ENCODE measurements at places on chromosomes 4 and X.

DNA sequence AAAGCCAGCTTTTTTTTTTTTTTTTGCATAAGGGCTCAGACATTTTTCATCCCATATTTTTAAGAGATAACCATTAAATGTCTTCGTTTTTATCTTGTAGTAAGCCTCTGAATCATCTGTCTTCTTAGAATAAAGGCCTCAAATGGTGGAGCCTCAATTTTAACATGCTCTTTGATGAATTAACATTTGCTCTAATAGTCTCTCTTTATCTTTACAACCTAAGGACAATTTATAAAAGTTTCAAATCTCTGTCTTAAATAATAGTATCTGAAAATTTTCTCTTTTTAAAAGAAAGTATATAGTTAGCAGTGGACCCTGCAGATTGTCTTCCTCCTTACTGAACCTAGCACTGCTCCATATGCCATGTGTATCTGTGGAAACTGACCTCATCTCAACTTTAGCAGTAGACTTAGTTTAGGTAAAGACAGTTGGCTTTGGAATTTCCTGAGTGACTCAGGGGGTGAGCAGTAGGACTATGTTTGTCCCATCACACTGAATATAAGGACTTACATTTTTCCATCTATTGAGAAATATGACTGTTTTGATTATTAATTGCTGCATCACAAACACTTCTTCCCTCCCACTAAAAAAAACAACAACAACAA is 1658.0 kb downstream of the STIM2 start:
- no peaks in the 10 kb centered on the region for H3K27me3 ChIP-seq
- no peaks in the 10 kb centered on the region for H3K4me1 ChIP-seq
- H3K27ac ChIP-seq, result no peak overlapping the region
- DNase-seq, result no peak
- H3K4me3 ChIP-seq, result no peak overlapping the region
- no peaks in the 10 kb centered on the region for H3K36me3 ChIP-seq

GRCh38 chr4:180100433-180101344 is 2142.5 kb upstream of the TENM3 start:
- DNase-seq, result no peak
- H3K27ac ChIP-seq, result no peak overlapping the region

- H3K27me3 ChIP-seq, result no peaks in the 10 kb centered on the region
- H3K36me3 ChIP-seq, result no peaks in the 10 kb centered on the region
- H3K4me3 ChIP-seq, result no peak overlapping the region
- no peak overlapping the region for H3K27ac ChIP-seq
- no peaks in the 10 kb centered on the region for H3K4me1 ChIP-seq
These were observed 92.2 kb downstream of the ADGRL3 start for GRCh38 chr4:61292322-61292721.

GRCh38 chr4:43607827-43608461 is 715.4 kb downstream of the GRXCR1 start:
- no peaks in the 10 kb centered on the region for H3K4me1 ChIP-seq
- H3K27me3 ChIP-seq, result no peaks in the 10 kb centered on the region
- H3K36me3 ChIP-seq, result no peaks in the 10 kb centered on the region
- H3K27ac ChIP-seq, result no peak overlapping the region
- DNase-seq, result no peak

GRCh38 chr4:90001023-90001422 is 106.4 kb downstream of the MMRN1 start:
- no peak overlapping the region for H3K27ac ChIP-seq
- no peak for DNase-seq
- no peaks in the 10 kb centered on the region for H3K36me3 ChIP-seq
- no peaks in the 10 kb centered on the region for H3K4me1 ChIP-seq

DNA sequence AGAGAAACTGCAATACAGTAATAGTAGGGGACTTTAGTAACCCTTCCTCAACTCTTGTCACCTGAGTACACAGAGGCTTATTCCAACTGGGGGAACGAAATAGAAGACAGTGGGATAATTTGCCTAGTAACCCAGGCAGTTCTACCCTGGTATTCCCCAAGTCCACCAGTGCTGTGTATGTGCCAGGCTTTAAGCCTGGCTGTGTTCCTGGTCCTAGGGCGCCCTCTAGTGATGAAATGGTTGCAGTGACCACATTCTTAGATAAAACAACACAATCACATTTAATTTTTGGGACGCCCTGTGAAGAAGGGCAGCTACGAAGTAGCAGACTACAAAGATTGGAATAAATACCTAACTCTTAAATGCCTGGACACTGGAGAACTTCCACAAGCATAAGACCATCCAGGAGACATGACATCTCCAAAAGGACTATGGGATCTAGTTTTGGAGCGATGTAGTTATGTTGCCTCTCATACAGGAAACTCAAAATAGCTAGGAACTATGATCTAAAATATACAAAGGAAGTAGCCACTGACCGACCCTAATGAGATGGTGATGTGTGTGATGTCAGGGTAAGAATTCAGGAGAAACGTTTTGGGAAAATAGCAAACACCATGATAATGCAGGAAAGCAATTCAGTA is 288.5 kb upstream of the ZCCHC13 start:
- H3K27me3 ChIP-seq, result no peaks in the 10 kb centered on the region
- no peak for DNase-seq
- no peak overlapping the region for H3K27ac ChIP-seq
- no peaks in the 10 kb centered on the region for H3K4me1 ChIP-seq
- H3K4me3 ChIP-seq, result no peak overlapping the region

DNA sequence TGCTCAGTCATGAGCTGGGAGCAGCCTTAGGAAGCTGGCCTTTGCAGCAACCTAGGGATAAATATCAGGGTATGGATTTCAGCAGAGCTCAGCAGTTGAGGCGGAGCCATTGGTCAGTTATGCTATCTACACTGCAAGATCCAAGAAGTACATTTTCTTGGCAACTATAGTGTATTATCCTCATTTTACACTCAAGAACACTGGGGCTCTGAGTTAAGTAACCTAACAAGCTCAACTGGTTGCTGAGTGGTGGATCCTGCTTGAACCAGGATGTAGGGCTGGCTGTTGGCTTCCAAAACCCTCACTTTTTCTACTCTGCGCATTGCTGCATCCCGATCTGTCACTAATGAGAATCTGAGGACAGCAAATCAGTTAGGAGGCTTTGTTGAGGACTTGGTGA is 1.5 kb upstream of the SCARB2 start:
- H3K27me3 ChIP-seq, result no peaks in the 10 kb centered on the region
- no peaks in the 10 kb centered on the region for H3K4me1 ChIP-seq
- DNase-seq, result no peak
- H3K4me3 ChIP-seq, result no peak overlapping the region
- no peaks in the 10 kb centered on the region for H3K36me3 ChIP-seq
- H3K27ac ChIP-seq, result peak overlapping the region; percentile 98

GRCh38 chr4:101791182-101791558 is 640 bp downstream of the BANK1 start:
- peak overlapping the region; percentile 58 for H3K4me3 ChIP-seq
- DNase-seq, result no peak
- peaks cover 10% of the 10 kb centered on the region for H3K4me1 ChIP-seq
- H3K27me3 ChIP-seq, result peaks cover 13% of the 10 kb centered on the region
- no peak overlapping the region for H3K27ac ChIP-seq

DNA sequence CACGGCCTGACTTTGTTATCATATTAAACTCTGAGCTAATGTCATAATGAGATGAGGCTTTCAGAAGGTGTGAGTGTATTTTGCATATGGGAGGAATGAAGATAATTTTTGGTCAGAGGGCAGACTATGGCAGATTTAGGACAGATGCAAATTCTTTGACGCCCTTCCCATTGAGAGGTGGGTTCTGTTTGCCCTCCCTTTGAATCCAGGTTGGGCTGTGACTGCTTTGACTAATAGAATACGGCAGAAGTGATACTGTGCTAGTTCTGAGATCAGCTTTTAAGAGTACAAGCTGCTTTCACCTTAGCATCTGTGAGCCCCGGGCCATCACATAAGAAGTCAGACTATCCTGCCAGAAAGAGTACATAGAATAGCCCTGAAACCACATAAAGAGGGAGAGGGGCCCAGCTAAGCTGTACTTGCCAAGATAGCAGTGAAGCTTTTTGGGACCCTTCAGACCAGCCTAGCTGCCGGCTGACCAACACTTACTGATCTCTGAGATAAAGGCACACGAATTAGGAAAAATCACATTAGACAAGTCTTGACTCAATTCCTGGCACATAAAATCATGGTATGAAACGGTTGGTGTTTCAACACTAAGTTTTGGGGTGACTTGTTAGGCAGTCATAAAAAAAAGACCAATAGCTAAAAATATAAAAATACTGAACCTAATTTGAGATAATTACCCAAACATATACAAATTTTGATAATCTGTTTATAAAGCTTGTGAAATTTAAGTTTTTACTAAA is 166.7 kb upstream of the SH3RF1 start:
- peaks cover 12% of the 10 kb centered on the region for H3K4me1 ChIP-seq
- H3K27me3 ChIP-seq, result no peaks in the 10 kb centered on the region
- no peak for DNase-seq
- peaks cover 8% of the 10 kb centered on the region for H3K36me3 ChIP-seq
- H3K4me3 ChIP-seq, result no peak overlapping the region

DNA sequence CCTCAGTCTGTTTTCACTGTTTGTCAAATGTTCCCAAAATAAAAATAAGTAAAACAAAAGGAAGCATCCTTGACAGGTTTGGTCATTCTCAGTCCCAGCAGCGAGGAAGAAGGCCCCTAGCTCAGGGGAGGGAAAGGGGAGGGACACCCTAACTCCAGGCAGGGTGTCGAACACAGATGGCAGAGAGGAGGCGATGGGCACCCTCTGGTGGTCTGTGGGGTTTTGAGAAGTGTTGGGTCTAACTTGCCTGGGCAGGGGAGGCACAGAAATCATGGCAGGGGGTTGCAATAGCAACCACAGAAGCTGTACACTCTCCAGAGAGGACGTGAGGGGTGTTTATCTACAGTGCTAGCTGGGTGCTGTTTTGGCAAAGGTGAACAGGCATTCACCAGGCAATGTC is 229.8 kb upstream of the SFRP2 start:
- H3K27ac ChIP-seq, result no peak overlapping the region
- no peaks in the 10 kb centered on the region for H3K36me3 ChIP-seq
- no peak for DNase-seq

DNA sequence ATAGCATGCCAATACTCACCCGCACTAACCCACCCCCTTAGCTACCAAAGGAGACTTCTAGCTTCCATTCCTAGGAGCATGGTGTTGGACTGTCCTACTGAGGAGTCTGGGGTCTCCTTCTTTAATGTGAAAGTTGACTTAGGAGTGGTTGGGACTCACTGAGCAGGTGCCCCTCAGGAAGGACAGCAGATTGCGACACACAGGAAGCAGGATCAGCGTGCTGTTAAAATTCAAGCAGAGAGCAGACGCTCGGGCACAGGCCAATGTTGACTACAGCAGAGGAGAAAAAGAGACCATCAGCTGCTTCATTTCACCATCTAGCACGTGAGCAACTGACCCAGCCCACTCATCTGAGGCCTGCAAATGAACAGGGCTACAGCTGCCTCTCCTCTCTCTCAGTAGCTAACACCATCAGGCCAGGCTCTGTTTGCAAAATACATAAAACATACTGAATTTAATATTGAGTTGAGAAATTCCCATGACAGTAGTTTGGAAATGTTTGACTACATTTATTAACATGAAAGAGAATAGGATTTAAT is 10.8 kb downstream of the NOX1 start:
- H3K27me3 ChIP-seq, result no peaks in the 10 kb centered on the region
- no peaks in the 10 kb centered on the region for H3K4me1 ChIP-seq
- no peak for DNase-seq
- H3K27ac ChIP-seq, result no peak overlapping the region

GRCh38 chr4:174069848-174070330 is 213.6 kb downstream of the FBXO8 start:
- no peak for DNase-seq
- no peaks in the 10 kb centered on the region for H3K36me3 ChIP-seq
- no peaks in the 10 kb centered on the region for H3K4me1 ChIP-seq
- H3K27me3 ChIP-seq, result no peaks in the 10 kb centered on the region

- H3K27ac ChIP-seq, result no peak overlapping the region
- H3K4me3 ChIP-seq, result no peak overlapping the region
- H3K36me3 ChIP-seq, result no peaks in the 10 kb centered on the region
- H3K4me1 ChIP-seq, result no peaks in the 10 kb centered on the region
- no peaks in the 10 kb centered on the region for H3K27me3 ChIP-seq
These were observed 32.0 kb upstream of the DKK2 start for GRCh38 chr4:107068116-107068515.

GRCh38 chrX:51837451-51837850 is 56.0 kb upstream of the MAGED1 start:
- no peak overlapping the region for H3K27ac ChIP-seq
- DNase-seq, result no peak
- no peaks in the 10 kb centered on the region for H3K36me3 ChIP-seq
- H3K4me1 ChIP-seq, result no peaks in the 10 kb centered on the region

DNA sequence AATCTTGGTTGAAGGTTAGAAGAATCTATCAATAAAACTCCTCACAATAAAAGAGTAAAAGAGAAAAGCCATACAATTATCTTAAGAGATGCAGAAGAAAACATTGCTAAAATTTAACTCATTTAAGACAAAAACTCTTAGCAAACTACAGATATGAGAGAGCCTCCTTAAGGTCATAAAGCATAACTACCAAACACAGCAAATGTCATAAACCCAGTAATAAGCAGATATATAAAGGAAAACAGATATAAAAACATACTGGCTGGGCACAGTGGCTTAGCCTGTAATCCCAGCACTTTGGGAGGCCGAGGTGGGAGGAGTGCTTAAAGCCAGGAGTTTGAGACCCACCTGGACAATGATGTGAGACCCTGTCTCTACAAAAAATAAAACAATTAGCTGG is 165.3 kb downstream of the FAM13A start:
- H3K36me3 ChIP-seq, result no peaks in the 10 kb centered on the region
- H3K4me3 ChIP-seq, result no peak overlapping the region
- no peak for DNase-seq
- H3K4me1 ChIP-seq, result no peaks in the 10 kb centered on the region
- no peaks in the 10 kb centered on the region for H3K27me3 ChIP-seq

DNA sequence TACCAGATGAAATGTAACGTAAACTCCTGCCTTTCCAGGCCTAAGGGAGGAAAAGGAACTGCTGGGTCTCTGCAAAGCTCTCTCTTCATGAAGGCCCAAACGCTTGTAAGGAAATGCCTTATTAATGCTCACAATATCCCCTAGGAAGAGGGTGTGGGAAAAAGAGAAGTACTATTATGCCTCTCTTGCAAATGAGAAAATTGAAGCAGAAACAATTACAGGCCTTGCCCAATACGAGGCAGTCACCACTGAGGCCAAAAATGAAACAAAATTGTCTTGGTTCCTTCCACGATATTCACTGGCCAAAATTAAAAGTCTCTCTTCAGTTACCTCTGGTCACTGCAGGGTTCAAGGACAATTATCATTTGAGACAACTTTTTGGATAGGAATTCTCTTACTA is 3.2 kb downstream of the SCARB2 start:
- peak overlapping the region; percentile 10 for H3K4me3 ChIP-seq
- no peak for DNase-seq
- no peaks in the 10 kb centered on the region for H3K27me3 ChIP-seq

Data from tibial artery (tissue), 4 donors.